ENCODE measurements at places on chromosomes 2 and 18. TPM values are rescaled to one million over a fixed set of nuclear protein-coding genes. Genes with fewer than 3 reads are reported as not detected.
A peak's percentile ranks its signal among the peaks of the same experiment; 100 is the strongest.

- no peak overlapping the region for H3K4me3 ChIP-seq
- DNase-seq, result no peak
- no peaks in the 10 kb centered on the region for H3K4me1 ChIP-seq
- H3K36me3 ChIP-seq, result no peaks in the 10 kb centered on the region
- H3K27me3 ChIP-seq, result no peaks in the 10 kb centered on the region
- no peak overlapping the region for H3K27ac ChIP-seq
Observed at GRCh38 chr2:79292239-79292957, 132.8 kb upstream of the REG3A start.

ATP8B1 gene
- total RNA-seq, result 68.7 TPM

SCN9A gene
- total RNA-seq, result 3.8 TPM

GRCh38 chr2:33443274-33443829 lies 33.1 kb upstream of the RASGRP3 start:
- no peaks in the 10 kb centered on the region for H3K27me3 ChIP-seq
- H3K27ac ChIP-seq, result no peak overlapping the region
- no peak overlapping the region for H3K4me3 ChIP-seq
- DNase-seq, result no peak
- H3K36me3 ChIP-seq, result no peaks in the 10 kb centered on the region
- peaks cover 7% of the 10 kb centered on the region for H3K4me1 ChIP-seq

- H3K4me3 ChIP-seq, result no peak overlapping the region
- H3K4me1 ChIP-seq, result peaks cover 58% of the 10 kb centered on the region
- no peaks in the 10 kb centered on the region for H3K27me3 ChIP-seq
Observed at GRCh38 chr2:41204315-41204714, 752.4 kb upstream of the SLC8A1 start.

GRCh38 chr2:64562148-64562784 lies 38.1 kb downstream of the AFTPH start:
- no peaks in the 10 kb centered on the region for H3K27me3 ChIP-seq
- no peak overlapping the region for H3K27ac ChIP-seq
- DNase-seq, result no peak
- H3K4me3 ChIP-seq, result no peak overlapping the region
- H3K4me1 ChIP-seq, result no peaks in the 10 kb centered on the region

DNA sequence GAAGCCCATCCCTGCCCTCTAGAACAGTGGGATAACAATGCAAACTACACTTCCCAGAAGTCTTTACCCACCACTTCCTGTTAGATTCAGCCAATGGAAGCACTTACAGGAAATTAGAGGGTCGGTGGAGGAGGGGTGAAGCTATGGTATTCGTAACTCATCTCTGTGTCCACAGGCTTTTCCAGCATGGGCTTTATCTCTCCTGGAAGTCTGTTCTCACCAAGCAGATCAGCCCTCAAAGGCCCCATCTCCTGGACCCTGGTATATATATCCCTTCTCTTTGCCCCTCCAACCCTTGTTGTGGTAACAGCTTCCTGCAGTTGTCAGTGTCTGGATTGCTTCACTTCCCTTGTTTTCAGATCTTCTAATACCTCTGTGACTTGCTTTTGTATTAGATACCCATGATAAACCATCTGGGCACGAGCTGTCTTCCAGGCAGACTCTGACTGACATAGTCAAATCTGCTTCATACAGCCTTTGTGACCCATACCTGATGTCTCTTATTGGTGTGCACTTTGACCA lies 475.0 kb upstream of the POU3F3 start:
- no peaks in the 10 kb centered on the region for H3K4me1 ChIP-seq
- H3K36me3 ChIP-seq, result no peaks in the 10 kb centered on the region
- DNase-seq, result no peak
- no peak overlapping the region for H3K27ac ChIP-seq
- peak overlapping the region; percentile 54 for H3K4me3 ChIP-seq
- H3K27me3 ChIP-seq, result no peaks in the 10 kb centered on the region

MYCN gene
- 0.21 TPM for total RNA-seq

GRCh38 chr2:118525346-118525745 lies 322.1 kb downstream of the EN1 start:
- no peak overlapping the region for H3K4me3 ChIP-seq
- no peaks in the 10 kb centered on the region for H3K36me3 ChIP-seq

- H3K4me1 ChIP-seq, result peaks cover 12% of the 10 kb centered on the region
- H3K36me3 ChIP-seq, result no peaks in the 10 kb centered on the region
- H3K27ac ChIP-seq, result no peak overlapping the region
- no peak overlapping the region for H3K4me3 ChIP-seq
- H3K27me3 ChIP-seq, result no peaks in the 10 kb centered on the region
- no peak for DNase-seq
Observed at GRCh38 chr2:30541680-30542079, 94.6 kb downstream of the LCLAT1 start.

- no peak overlapping the region for H3K27ac ChIP-seq
- DNase-seq, result no peak
- peaks cover 18% of the 10 kb centered on the region for H3K4me1 ChIP-seq
- H3K27me3 ChIP-seq, result no peaks in the 10 kb centered on the region
- no peaks in the 10 kb centered on the region for H3K36me3 ChIP-seq
Observed at GRCh38 chr2:45705233-45705632, 53.8 kb downstream of the PRKCE start.

DNA sequence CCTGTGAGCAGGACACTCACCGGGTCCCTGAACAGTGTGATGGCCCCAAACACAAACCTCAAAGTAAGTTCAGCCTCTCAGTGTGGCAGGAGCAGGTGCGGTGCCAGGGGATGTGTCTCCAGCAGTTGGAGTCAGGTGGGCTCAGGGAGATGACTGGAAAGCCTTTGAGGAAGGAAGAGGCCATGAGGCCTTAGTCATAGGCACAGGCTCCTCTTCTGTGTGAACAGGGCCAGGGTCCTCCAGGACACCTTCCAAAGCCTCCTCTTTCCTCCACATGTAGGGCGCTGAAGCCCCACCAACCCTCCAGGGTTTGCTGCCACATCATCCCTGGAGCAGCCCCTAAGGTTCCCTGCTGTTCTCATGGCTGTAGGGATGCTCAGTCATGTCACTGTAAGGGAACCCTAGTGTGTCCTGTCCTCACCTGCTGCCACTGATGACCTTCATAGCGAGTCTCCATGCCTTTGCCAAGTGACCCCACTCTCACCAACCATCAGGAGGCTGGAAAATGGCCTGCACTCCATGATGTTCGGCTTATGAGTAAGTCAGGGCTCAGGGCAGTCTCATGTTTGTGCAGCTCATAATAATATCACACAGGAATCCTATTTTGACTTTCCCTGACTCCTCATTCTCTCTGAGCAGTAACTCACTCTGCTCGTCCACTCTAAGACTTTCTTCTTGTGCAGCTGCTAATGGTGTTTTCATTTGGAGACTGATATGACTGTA lies 1152.9 kb downstream of the RPIA start:
- no peak for DNase-seq
- H3K27me3 ChIP-seq, result no peaks in the 10 kb centered on the region
- H3K36me3 ChIP-seq, result no peaks in the 10 kb centered on the region
- no peak overlapping the region for H3K4me3 ChIP-seq
- H3K27ac ChIP-seq, result no peak overlapping the region

DNA sequence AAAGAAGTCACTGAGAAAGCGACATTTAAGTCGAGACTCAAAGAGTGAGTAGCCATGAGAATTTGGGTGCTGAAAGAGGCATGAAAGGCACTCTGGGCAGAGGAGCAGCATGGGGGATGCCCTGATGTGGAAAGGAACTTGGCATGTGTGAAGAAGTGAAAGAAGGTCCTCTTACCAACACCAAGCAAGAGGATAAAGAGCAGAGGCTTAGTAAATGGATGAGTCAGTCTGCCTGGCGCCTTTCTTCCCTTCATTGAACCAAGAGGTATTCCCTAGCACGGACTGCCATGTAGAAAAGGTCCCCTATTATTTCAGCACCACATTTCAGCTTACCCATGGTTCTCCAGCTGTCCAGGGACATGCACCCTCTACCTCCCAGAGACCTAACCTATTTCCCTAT lies 221.1 kb upstream of the NRP2 start:
- H3K4me1 ChIP-seq, result no peaks in the 10 kb centered on the region
- H3K4me3 ChIP-seq, result no peak overlapping the region
- H3K27me3 ChIP-seq, result no peaks in the 10 kb centered on the region
- no peak overlapping the region for H3K27ac ChIP-seq
- no peak for DNase-seq

DNA sequence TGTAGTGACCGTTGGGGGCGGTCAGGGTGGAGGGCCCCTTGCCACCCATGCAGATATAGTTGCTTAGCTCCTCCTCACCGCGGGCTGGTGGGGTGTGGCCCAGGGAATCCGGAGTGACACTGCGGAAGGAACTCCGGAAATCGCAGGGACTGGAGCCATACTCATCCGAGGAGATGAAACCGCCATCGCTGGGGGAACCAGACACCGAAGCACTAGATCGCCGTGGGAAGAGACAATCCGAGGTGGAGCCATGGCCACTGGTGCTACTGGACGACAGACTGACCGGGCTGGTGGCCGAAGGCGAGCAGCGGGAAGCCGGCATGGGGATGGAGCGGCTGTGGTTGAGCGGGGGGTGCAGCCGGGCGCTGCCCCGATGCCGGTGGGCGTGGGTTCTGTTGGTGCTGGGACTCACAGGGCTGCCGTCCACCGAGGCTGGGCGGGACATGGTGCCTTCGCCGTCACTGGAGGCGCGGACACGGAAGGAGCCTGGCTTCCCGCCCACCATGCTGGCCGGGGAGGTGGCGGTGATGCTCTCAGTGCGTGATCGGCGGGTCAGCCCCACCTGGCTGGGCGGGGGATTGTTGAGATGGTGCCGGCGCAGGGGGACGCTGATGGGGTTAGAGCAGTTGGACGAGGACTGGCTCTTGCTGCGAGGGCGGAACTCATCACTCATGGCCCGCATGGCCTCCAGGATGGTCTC lies 2.2 kb downstream of the IRS1 start:
- peak overlapping the region; percentile 40 for H3K27ac ChIP-seq
- H3K27me3 ChIP-seq, result no peaks in the 10 kb centered on the region
- no peak for DNase-seq
- no peaks in the 10 kb centered on the region for H3K36me3 ChIP-seq
- H3K4me3 ChIP-seq, result no peak overlapping the region

DNA sequence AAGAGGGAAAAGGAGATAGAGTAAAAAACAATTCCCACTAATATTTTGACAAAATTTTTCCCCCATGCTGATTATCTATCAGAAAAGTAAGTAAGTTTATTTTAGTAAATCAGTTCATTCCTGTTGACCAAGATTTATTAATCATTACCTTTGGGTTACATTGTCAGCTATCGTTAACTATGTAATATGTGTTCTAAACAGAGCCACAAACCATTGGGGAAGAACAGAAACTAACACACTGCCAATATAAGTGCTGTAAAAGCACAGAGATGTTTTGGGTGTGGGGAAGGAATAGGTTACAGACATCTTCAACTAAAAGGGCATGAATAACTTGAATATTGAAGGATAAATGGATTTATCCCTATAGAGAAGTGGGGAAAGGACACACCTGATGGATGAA lies 42.5 kb upstream of the ACADL start:
- no peak overlapping the region for H3K27ac ChIP-seq
- no peak overlapping the region for H3K4me3 ChIP-seq
- DNase-seq, result no peak
- H3K36me3 ChIP-seq, result no peaks in the 10 kb centered on the region

GDF7 gene
- total RNA-seq, result 40.7 TPM

GRCh38 chr2:38064801-38065501 lies 11.0 kb downstream of the CYP1B1 start:
- H3K27ac ChIP-seq, result no peak overlapping the region
- no peak overlapping the region for H3K4me3 ChIP-seq
- no peaks in the 10 kb centered on the region for H3K36me3 ChIP-seq

DNA sequence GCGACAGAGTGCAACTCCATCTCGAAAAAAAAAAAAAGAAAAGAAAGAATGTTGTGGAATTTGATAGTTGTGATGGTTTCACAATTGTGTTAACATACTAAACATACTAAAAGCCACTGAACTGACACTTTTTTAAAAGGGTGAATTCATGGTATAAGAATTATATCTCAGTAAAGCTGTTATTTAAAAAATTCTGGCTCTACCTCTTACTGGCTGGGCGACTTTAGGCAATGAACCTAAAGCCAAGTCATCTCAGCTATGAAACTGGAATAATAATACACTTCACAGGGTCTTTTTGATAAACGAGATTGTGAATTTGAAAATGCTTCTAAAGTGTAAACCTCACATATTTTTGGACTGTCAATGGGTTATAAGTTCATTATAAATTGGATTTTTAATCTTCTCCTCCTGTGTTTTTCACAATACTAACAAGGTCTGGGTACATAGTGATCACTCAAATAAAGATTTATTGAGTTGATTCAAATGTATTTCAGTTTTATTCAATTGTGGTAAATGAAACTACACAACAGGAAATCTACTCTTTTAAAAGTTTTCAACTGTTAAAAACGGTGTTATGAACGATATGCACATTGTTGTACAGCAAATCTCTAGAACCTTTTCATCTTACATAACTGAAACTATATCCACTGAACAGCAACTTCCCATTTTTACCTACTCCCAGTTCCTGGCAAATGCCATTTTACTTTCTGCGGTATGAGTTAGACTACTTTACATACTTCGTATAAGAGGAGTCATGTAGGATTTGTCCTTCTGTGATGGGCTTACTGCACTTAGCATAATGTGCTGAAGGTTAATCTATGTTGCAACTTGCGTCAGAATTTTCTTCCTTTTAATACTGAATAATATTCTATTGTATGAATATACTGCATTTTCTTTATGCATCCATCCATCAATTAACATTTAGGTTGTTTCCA lies 43.0 kb upstream of the GTF2A1L start:
- no peaks in the 10 kb centered on the region for H3K27me3 ChIP-seq
- DNase-seq, result no peak
- H3K27ac ChIP-seq, result no peak overlapping the region
- H3K4me1 ChIP-seq, result peaks cover 9% of the 10 kb centered on the region
- H3K36me3 ChIP-seq, result no peaks in the 10 kb centered on the region
- no peak overlapping the region for H3K4me3 ChIP-seq

DNA sequence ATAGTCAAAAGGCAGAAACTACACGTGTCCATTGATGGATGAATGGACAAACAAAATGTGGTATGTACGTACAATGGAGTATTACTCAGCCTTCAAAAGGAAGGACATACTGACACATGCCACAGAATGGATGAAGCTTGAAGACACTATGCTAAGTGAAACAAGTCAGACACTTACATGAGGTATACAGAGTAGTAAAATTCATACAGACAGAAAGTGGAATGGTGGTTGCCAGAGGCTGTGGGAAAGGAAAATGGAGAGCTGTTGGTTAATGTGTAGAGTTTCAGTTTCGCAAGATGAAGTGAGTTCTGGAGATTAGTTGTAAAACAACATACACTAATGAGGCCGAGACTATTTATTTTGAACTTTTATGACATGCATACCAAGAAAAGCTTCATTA lies 67.4 kb upstream of the EPB41L3 start:
- no peaks in the 10 kb centered on the region for H3K36me3 ChIP-seq
- no peaks in the 10 kb centered on the region for H3K4me1 ChIP-seq
- H3K27ac ChIP-seq, result no peak overlapping the region
- no peak overlapping the region for H3K4me3 ChIP-seq

DNA sequence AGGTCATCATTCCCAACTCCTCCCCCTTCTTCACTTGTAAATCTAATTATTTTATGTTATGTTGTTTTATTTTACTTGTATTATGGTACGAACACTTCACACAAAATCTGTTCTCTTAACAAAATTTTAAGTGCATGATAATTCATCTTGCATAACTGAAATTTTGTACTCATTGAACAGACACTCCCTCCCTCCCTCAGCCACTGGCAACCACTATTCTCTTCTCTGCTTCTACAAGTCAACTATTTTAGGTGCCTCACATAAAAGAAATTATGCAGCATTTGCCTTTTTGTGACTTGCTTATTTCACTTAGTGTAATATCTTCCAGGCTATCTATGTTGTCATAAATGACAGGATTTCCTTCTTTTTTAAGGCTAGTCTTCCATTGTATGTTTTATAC lies 30.4 kb upstream of the OSBPL6 start:
- H3K4me1 ChIP-seq, result no peaks in the 10 kb centered on the region
- no peak for DNase-seq
- H3K27me3 ChIP-seq, result no peaks in the 10 kb centered on the region
- no peak overlapping the region for H3K27ac ChIP-seq
- no peaks in the 10 kb centered on the region for H3K36me3 ChIP-seq

All from thoracic aorta (tissue), 2 donors.